ENCODE measurements at places on chromosomes 2 and 18.

GRCh38 chr2:67997528-67997900 lies 65.3 kb downstream of the C1D start:
- no peak for DNase-seq

- peak; percentile 41 for DNase-seq
These were observed 19.3 kb downstream of the BCL11A start for GRCh38 chr2:60534052-60534685.

DNA sequence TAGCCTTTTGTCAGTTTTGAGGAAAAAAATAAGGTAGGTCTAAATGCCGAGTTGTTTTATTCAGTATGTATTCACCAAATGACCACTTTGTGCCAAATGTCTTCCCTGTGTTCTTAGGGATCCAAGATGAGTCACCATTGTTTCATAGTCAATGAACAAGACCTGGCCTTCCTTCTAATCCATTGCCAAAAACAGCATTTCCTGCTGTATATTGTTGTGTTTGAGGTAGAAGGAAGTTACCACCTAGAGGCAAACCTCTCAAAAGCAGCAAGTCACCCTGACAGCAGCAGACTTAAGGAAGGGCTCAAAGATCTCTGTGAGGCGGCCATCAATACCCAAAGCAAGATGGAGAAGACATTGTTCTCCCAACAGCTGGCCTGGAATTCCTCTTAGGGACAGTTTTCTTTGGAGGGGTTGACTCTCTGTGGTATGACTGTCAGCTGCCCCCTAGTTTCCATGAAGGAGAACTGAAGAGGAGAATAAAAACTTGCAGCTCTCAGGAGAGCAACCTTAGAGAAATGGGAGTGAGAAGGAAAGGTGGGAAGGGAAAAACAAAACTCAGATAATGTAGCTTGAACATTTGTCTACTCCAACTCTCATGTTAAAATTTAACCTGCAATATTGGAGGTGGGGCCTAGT lies 328.3 kb downstream of the LRATD1 start:
- no peak for DNase-seq

- no peak for DNase-seq
These were observed 34.1 kb downstream of the NOP58 start for GRCh38 chr2:202299712-202300111.

- DNase-seq = no peak
These were observed 199.7 kb downstream of the LRRTM4 start for GRCh38 chr2:77322431-77322830.

All from KBM-7 (cell line).